Upper lobe of left lung (tissue), 6 donors: ENCODE measurements at places on chromosomes 2 and 18.

DNA sequence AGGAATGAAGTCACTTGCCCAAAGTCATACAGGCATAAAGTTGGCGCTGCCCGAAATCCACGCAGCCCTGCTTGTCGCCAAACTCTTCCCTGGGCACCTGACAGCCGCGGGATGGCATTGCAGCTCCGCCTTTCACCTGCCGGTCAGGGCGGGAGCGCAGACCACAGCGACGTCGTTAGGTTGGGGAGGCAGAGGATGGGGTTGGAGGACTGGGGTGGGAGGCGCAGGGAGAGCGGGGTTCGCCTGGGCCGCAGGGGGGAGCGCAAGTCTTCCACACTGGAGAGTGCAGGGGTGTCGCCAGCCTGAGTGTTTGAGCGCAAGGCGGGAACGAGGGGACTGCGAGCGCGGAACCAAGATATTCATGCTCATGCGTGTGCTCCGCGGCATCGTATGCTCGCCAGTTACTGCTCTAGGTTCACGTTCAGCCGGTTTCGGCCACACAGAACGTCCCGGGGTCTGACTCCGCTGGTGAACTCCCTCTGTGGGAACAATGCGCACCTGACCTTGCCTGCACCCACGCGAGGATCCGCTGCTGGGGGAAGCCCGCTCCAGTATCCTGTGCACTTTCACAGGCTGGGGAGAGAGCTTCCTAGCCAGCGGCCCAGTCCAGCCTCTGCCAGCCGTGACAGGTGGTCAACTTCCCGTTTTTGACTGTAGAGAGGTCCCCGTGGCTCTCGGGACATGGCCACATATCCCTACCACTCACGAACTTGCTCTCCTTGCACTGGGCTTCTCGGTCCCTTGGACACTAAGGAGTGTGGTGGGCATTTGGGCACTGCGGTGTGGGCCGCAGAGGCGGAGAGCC lies 767 bp upstream of the NPPC start:
- peak; percentile 57 for DNase-seq

DNA sequence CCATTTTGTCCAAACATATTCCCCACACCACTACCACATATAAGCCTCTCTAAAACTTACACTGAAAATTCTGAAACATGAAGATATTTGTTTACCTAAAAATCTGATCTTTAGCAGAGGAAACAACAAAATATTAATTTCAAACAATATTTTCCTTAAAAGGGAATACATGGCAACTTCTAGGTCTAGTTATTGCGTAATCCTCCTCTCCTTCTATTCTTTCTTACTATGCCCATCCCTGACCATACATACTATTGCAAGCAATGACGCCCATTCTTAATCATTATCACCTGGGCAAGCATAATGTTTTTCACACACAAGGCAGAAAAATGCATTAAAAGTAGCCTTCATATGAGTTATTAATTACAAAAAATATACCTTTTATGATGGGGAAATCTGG lies 372.6 kb downstream of the ZEB2 start:
- DNase-seq, result no peak

DNA sequence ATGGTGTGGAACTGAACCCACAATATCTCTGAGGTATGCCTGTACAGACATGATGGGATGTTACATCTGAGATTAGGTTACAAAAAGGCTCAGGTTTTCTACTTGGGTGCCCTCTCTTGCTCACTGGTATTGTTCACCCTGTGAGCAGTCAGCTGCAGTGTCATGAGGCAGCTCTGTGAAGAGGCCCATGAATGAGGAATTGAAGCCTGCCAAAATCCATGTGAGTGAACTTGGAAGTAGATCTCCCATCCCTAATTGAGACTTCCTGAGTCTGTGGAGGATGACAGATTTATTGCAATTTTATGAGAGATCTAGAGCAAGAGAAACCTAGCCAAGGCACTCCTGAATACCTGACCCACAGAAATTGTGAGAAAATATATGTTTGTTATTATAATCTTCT lies 404.9 kb upstream of the ZEB2 start:
- no peak for DNase-seq

DNA sequence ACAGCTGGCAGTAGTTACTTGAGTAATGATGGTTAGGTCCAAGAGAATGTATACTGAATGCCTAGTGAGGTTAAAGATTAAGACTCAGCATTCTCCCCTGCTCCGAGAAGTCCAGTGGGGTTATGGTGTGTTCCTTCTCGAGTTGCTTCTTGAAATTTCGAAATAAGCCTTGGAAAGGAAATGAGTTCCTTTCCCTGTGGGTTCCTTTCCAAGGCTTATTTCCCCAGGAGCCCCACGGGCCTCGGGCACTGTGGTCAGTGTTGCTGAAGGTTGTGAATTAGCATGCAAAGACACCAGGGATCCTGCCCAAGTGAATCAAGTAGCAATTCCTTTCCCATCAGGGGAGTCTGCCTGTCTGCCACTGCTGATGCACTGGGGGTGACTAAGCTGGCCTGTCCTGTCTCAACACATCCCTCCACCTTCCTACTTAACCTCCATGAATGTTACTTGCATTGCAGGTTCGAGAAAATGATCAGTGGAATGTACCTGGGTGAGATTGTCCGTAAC lies 53.6 kb downstream of the HK2 start:
- DNase-seq, result no peak

GRCh38 chr2:28666496-28667184 lies 85.0 kb upstream of the PPP1CB start:
- DNase-seq, result no peak

GRCh38 chr2:216114382-216114713 lies 5.2 kb downstream of the XRCC5 start:
- no peak for DNase-seq

- DNase-seq, result no peak
Observed at GRCh38 chr2:30936977-30937376, 129.7 kb upstream of the CAPN13 start.

- DNase-seq, result no peak
Observed at GRCh38 chr2:18626958-18627650, 37.7 kb upstream of the NT5C1B start.

DNA sequence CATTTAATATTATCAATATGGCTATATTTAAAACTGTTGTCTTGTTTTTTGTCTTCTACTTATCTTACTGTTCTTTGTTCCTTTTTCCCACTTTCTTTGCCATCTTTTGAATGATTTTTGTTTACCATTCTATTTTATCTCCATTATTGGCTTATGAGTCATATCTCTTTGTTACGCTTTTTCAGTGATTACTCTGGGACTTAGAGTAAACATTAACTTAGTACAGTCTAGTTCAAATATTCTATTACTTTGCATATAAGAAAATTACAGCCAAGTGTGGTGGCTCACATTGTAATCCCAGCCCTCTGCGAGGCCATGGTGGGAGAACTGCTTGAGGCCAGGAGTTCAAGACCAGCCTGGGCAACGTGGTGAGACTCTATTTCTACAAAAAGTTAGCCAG lies 26.1 kb downstream of the ADCY3 start:
- DNase-seq, result no peak

DNA sequence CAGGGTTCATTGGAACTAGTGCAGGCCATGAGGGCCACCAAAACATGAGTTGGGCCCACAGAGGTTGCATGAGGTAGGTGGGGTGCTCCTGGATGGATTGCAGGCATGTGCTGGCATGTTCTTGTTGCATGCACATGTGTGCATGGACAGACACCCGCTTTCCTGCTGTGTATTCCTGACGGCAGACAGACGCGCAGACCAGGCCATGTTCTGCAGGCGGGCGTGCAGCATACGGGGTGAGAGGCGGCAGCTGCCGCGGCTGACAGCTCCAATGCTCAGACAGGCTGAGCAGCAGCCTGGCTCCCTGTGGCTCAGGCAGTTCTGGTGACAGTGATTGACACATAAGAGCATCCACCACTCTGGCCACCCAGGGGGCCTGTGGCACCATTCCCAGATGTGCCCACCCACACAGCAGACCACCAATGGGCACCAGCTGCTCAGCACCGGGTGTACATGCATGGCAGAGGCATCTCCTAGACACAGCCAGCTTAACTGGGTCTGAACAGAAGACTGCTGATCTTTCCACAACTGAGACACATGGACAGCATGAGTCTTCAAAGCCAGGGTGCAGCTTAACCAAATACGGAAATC lies 21.2 kb downstream of the HS1BP3 start:
- peak; percentile 79 for DNase-seq

DNA sequence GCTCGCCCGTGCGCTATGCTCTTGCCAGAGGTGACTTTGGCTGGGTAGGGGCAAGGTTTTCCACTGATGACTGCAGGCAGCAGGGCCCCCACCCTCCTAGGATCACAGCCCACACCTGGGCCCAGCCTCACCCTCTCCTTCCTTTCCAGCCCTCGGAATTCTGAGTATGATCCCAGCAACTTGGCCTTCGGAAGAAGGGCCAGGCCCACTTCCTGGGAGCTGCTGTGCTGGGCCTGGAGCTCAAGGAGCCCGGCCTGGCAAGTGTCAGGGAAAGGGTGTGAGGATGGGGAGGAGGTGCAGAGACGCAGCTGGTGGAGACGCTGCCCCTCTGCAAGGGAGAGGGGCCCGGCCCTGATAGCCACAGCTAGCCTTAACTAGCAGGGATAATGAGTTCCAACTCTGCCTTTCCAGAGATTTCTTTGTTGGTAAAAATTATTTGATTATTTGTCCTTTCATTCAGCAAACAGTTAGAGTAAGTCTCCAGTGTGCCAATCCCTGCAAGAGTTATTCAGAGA lies 1.7 kb upstream of the CNDP1 start:
- DNase-seq, result no peak

GRCh38 chr18:56267334-56267733 lies 371.1 kb downstream of the TXNL1 start:
- no peak for DNase-seq

DNA sequence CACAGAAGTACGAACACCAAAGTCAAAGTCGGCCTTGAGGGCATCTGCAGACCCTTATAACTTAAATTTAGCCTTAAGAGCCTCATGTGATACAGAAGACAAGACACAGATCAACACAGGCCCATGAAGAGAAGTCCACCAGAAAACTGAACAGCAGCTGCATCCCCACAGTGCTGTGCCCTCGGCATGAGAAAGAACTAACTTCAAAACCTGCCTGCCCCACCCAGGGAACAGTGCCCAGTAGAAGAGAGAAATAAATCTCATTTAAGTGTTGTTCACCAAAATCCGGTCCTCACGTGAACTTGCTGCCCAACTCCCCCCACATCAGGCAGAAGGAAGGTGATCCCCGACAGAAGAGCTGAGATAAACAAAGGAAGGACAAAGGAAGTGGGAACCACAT lies 73.7 kb downstream of the PXDN start:
- no peak for DNase-seq

- DNase-seq, result no peak
Observed at GRCh38 chr2:203394519-203395227, 66.5 kb downstream of the ABI2 start.

GRCh38 chr18:76466410-76466991 lies 28.5 kb downstream of the ZNF516 start:
- peak; percentile 56 for DNase-seq

DNA sequence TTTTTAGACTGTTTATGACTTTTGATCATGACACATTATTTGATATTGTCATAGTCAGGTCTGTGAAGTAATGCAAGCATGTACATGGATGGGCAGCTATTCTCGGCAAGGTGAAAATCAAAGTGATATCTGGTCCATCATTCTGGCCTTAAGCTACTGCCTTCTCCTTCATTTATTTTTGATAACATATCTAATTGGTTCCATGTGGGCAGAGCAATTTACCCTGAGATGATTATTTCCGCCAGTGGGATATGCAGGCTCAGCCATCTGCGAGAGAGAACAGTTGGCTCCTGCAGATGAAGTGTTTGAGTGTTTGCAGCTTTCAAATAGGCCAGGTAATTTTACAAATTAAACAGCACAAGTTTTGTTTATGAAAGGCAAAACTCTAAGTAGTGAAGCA lies 116.4 kb downstream of the LYPD6 start:
- DNase-seq, result no peak

DNA sequence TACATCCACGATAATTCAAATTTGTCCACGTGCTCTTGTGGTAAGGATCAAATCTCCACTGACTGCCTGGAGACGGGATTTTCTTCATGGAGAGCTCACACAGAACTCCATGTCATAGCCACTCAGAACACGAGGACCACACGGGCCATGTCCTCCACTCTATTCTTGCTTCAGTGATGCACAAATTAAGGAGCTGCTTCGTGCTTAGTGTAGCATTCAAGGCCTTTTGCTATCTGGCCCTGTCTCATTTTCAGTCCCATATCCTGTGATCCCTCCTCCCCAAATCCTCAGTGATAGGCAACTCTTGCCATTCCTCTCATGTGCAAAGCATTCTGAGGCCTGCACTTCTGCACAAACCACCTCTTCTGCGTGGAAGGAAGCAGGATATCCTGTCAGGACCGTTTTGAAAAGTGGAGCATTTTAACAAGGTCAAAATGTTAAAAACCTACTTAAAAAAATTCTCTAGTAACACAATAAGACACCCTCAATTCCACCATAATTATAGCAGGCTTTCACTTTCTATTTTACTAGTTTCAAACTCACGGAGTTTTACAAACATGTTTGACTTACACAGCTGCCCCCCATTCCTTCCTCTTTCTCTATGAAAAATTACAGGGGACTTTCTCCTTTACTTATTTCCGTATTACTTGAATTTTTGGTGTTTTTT lies 35.2 kb downstream of the ST3GAL5 start:
- no peak for DNase-seq

- DNase-seq, result no peak
Observed at GRCh38 chr18:46199515-46200147, 95.4 kb downstream of the HAUS1 start.

GRCh38 chr18:65711493-65711892 lies 39.3 kb upstream of the CDH7 start:
- DNase-seq, result no peak

DNA sequence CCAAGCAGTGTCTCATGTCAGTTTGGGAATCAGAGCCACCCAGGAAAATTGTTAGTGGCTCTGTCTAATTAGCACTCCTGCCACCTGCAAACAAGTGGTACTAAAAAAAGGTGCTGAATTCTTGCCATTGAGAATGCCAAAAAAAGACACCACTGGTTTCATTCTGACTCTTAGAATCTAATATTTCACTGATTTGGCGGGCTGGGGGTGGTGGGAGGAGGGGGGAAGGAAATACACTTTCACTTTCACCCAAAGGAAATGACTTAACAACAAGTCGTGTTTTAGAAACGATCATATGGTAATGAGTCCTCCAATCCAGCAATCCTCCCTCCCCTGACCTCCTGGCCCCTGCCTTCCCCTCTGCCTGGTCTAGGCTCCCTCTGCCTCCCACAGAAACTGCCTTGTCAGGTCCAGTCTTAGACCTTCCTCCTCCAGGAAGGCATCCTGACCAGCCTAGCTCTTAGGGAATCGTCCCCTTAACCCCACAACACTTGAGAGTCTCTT lies 4.4 kb upstream of the KLHL29 start:
- peak; percentile 39 for DNase-seq

- peak; percentile 51 for DNase-seq
Observed at GRCh38 chr2:175476948-175477347, 295.4 kb upstream of the ATP5MC3 start.

GRCh38 chr18:72410399-72410798 lies 133.7 kb downstream of the CBLN2 start:
- DNase-seq, result no peak

DNA sequence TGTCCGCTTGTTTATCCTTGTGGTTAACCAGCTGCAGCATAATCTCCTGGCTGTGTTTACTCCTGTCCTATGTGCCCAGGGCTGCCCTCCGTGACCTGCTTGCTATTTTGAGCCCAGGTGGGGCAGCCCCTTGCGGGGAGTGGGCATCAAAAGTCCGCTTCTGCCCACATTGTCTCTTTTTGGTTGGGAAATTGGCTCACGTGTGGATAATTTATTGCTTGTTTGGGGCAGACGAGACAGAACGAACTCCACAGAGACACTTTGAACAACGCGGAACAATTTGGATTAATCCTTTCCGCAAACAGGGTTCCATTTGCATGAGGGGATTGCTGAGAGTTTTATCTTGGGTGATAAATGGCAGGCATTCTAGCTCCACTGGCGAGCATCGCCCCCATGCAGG lies 8.1 kb upstream of the CXCR4 start:
- no peak for DNase-seq

GRCh38 chr2:73009177-73009839 lies 62.2 kb downstream of the SFXN5 start:
- DNase-seq, result no peak
